Endodermal cell (in vitro differentiated cells): ENCODE measurements at places on chromosomes 3 and 15. TPM values are rescaled to one million over a fixed set of nuclear protein-coding genes. Genes with fewer than 3 reads are reported as not detected.

Gene CPN2
- total RNA-seq, result 0.22 and 0.29 TPM in 2 replicates

Gene CTXND1
- total RNA-seq, result 0.04 and 0.05 TPM in 2 replicates

Gene DPH3
- 20.9 to 35.1 TPM (median 34.5 TPM) in 3 replicates for total RNA-seq

GRCh38 chr3:94927175-94927574, 864.3 kb downstream of the NSUN3 start:
- H3K4me1 ChIP-seq, result no peaks in the 10 kb centered on the region
- no peak for DNase-seq
- H3K27me3 ChIP-seq, result no peaks in the 10 kb centered on the region
- H3K4me3 ChIP-seq, result no peak overlapping the region
- no peak overlapping the region for H3K27ac ChIP-seq

DNA sequence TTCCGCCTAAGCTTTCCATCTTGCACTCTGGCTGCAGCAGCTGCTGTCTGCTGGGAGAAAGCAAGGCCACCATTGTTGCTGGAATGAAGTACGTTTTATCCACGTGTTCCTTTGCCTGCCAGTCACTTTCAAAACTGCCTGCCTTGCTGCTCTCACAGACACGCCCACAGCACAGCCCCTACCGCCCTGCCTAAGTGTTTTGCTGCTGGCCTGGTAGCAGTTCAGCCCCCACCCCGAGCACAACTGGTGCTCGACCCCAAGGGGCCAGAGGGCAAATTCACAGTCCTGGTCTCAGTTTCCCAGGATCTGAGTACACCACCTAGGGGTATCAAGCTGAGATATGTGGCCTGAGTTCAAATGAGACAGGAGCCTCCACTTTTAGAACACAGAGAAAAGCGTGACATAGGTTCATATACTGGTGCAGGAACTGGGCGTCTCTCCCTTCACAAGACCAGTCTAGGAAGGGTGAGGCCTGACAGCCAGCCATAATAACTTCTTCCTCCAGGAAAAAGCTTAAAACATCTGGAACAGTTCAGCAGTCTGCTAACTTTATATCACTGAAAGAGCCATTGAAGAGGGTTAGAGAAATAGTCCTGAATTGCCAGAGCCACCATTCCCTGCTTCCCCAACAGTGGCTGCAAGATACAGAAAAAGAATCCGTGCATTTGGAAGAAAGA, 1012.3 kb downstream of the ZPLD1 start:
- no peaks in the 10 kb centered on the region for H3K27me3 ChIP-seq
- H3K4me3 ChIP-seq, result no peak overlapping the region
- no peaks in the 10 kb centered on the region for H3K4me1 ChIP-seq
- no peak overlapping the region for H3K27ac ChIP-seq

DNA sequence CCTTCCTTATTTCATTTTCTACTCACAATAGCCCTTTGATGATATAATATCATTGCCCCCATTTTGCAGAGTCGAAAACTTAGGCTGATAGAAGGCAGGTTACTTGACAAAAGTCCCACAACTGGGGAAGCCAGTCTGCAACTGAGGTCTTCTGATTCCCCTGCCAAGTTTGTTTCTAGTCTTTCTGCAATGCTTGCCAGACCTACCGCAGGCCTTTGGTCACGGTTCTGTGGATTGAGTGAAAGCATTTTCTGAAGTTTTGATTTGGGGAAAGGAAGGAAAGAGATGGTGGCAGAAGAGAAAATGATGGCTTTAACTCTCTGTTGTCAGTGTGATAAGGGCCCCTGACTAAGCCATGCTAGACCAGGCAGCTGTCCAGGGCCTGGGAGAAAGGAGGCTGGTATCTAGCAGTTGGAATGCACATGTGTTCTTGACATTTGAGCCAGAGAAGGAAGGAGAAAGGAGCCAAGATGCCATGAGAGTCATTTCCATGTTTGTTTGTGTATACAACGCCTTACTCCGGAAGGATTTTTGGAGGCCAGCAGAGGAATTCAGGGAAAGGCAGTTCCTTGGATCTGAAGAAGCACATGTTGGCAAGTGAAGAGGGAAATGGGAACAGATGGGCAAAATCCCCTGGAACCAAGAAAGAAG, 29.9 kb downstream of the FAH start:
- H3K27ac ChIP-seq, result no peak overlapping the region
- H3K27me3 ChIP-seq, result no peaks in the 10 kb centered on the region
- peaks cover 7% of the 10 kb centered on the region for H3K36me3 ChIP-seq
- no peak overlapping the region for H3K4me3 ChIP-seq
- H3K4me1 ChIP-seq, result no peaks in the 10 kb centered on the region

DNA sequence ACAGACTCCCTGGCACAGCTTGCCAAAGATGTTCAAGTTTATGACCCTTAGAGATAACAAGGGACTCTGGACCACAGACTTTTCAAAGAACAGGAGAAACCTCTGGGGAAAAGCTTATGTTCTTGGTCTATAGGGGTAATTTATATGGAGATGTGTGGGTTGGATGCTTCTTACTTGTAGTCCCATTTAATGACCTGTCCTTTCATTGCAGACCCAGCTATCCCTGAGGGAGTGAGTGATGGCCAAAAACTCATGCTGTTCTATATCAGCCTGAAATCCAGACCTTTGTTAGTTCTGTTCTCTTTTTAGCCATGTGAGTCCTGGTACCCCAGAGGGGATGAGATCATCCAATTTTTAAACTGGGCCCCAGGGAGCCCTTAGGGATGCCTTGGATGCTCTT, 43.7 kb upstream of the MRPL3 start:
- H3K36me3 ChIP-seq, result no peaks in the 10 kb centered on the region
- no peak overlapping the region for H3K4me3 ChIP-seq
- H3K4me1 ChIP-seq, result peaks cover 3% of the 10 kb centered on the region
- no peaks in the 10 kb centered on the region for H3K27me3 ChIP-seq

- no peak overlapping the region for H3K27ac ChIP-seq
- H3K36me3 ChIP-seq, result peaks cover 50% of the 10 kb centered on the region
- no peak for DNase-seq
These were observed 19.7 kb downstream of the BLOC1S6 start for GRCh38 chr15:45606841-45607240.

GRCh38 chr3:153639631-153640030, 477.6 kb downstream of the RAP2B start:
- no peak overlapping the region for H3K27ac ChIP-seq
- peak overlapping the region; percentile 11 for H3K4me3 ChIP-seq
- H3K36me3 ChIP-seq, result no peaks in the 10 kb centered on the region
- H3K27me3 ChIP-seq, result no peaks in the 10 kb centered on the region
- peaks cover 16% of the 10 kb centered on the region for H3K4me1 ChIP-seq
